Astrocyte of the cerebellum (primary cell): ENCODE measurements at places on chromosomes 7 and 10.
A peak's percentile ranks its signal among the peaks of the same experiment; 100 is the strongest.

- no peak for DNase-seq
These were observed 58.1 kb downstream of the FHIP2A start for GRCh38 chr10:114879541-114880158.

- no peak for DNase-seq
These were observed 8.8 kb upstream of the ZNF248 start for GRCh38 chr10:37865957-37866803.

GRCh38 chr7:1226186-1226901 lies 6.3 kb upstream of the UNCX start:
- no peak for DNase-seq

DNA sequence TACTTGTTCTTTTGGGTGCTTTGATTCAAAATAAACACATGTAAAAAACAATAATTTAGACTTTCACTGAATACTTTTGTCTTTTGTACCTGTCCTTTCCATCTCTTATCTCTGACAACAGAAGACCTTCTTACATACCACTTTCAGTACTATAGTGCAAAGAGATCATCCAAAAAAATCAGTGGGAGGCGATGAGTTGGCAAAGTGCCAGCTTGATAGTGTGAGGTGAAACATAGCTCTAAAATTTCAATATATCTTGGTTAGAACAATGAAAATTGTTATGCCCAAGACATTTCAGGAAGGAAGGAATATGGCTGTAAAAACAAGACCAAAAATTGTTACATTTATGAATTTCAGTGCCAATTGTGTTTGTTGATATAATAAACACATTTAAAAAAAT lies 390.2 kb upstream of the COBL start:
- DNase-seq: no peak

DNA sequence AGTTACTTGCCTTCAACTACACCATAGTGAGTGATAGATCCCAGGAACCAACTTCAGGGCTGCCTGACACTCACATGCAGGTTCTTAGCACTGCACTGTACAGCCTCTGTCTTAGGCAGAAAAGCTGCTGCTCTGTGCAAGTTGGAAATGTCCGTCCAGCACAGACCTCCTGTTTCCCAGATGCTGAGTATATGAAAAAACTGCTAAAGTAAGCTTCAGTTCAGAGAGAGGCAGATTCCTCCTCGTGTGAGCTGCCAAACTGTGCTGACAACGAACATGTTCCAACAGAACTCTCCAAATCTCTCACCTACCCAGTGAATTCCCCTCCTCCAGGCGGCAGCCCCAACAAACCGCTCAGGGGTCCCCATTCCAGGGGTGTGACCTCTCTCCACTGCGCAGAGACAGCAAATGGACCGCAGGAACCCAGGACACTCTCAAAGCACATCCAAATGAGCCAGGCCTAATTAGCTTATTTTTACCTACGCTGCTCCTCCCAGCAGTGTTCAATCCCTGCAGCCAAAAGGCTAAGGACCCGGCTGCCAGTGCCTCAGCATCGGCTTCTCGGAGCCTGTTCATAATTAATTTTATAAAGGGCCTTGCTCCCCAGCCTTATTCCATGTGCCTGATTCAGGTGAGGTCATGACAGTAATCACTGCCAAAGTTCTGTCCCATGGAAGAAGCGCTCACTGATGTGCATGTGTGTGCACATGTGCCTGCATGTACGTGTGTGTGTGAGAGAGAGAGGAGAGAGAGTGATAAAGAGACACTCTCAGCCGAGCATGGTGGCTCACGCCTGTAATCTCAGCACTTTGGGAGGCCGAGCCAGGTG lies 159.5 kb upstream of the AUTS2 start:
- no peak for DNase-seq

GRCh38 chr10:123890756-123891143 lies 857 bp downstream of the CPXM2 start:
- DNase-seq: no peak

GRCh38 chr7:50962962-50963374 lies 180.3 kb upstream of the GRB10 start:
- peak; percentile 69 for DNase-seq

DNA sequence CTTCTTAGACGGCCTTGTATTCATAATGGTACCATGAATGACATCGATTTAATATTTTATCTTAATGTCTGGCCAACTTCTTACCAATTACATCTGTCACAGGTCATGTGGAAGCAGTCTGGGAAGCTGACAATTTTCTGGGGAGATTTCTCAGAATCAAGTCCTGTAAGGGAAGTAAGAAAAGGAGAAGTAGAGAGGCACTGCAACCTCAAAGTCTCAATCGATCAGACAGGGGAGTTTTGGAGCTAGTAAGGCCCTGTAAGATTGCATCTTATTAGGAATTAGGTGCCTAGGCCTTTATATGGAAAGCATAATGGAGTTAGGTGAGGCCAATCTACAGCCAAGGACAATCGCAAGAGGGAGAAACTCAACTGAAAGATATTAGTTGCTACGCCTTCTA lies 694.6 kb upstream of the SORCS1 start:
- DNase-seq: no peak

DNA sequence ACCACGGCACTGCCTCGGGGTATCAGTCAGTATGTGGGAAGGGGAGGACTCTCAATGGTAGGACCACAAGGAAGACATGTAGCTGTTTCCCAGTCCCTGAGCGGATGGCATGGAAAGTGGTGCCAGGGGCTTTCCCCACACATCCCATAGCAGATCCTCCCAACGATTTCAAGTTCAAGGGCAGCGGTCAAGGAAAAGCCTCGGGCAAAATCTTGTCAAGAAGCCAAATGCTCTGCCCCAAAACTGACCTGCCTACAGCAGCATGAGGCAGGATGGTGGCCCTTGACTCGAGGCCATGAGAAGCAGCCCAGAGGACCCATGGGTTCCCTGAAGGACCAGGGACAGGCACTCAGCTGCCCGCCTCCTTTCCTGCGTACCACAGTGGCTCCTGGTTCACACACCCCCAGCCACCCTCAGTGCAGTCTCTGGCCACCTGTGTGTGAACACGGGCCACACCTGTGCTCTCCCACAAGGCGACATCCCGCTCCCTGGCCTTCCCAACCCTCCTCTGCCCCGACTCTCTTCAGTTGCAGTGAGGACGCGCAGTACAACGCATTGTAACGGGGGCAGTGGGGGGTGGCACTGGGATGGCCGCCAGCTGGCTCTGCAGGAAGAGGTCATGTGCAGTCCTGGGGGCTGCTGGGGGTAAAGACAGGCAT lies 43.6 kb downstream of the CTBP2 start:
- DNase-seq: no peak

DNA sequence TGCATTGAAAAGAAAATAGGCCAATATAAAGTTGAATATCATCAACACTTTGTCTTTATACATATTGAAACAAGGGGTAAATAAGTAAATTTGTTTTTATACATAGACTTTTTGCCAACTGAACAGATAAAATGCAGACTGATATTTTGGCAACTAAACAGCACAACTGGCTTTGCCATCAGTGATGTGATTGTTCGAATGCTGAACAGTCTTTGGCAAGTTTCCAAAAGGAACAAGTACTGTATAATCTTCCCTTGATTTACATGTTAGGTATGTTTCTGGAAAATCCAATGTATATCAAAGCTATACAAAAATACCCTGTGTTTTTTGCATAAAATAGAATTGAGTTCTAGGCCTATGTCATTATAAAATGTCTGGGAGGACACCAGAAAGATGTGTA lies 18.2 kb upstream of the ANKRD1 start:
- DNase-seq: no peak

DNA sequence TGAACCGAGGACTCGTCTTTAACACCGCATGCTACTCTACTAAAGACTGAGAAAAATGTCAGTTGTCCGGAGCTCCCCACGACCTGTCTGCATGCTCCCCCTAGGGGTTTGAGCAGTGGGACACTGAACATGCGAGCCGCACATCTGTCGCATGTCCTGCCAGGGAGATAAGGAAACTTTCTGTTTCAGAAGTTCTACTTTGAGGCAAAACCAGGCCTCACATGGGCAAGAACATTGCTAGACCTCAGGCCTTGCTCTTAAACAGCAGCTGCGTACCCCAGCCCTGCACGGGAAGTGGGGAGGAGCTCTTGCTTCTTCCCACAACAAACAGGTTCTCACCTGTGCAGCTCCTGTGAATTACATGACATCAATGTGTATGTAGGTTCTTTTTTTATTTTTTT lies 30.3 kb upstream of the HERPUD2 start:
- no peak for DNase-seq

DNA sequence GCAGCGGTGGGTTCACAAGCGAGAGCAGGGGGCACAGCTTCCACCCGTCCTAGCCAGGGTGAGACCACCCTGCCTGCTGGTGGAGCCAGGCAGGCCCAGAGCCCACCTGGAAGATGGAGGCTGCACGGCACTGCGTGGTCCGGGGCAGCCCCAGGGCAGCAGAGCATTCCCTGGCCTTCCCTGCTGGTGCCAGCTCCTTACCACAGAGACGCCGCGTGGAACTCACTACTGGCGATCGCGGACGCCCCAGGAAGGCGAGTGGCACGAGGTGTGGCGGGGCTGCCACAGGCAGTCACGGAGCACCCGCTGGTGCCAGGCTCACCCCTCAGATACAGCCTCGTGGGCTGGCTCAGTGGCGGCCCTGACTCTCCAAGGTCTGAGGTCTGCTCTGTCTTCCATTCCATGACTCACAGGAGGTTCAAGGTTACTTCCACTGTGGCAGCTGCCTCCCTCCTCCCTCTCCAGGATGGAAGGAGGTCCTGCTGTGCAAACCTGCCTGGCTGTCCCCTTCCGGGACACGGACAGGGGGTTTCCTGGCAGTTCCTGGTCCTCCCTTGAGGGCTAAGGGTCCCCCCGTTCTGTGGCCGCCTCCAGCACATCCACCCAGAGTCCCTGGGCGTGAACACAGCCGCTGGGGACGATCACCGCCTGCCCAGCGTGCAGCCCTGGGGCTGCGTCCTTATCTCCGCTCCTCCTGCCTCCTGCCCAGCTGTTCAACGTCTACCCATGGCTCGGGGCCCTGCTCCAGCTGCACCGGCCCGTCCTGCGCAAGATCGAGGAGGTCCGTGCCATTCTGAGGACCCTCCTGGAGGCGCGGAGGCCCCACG lies 3.1 kb downstream of the CYP2W1 start:
- DNase-seq: no peak

GRCh38 chr7:69800495-69800894 lies 202.2 kb downstream of the AUTS2 start:
- no peak for DNase-seq

DNA sequence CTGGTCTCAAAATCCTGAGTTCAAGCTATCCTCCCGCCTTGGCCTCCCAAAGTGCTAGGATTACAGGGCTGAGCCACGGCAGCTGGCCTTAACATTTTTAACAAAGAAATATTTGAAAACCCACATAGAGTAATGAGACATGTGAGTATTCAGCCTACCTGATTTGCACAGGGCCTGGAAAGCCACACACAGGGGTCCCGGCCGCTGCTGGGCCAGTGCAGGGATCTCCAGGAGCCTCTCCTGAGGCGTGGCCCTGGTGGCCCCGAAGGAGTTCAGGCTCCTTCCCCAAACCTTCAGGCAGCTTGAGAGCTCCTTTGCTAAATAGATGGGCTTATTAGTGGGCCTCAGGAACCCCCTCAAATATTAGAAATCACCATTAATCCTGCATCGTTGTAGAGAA lies 18.7 kb downstream of the CNPY1 start:
- no peak for DNase-seq

GRCh38 chr10:73653195-73653594 lies 2.6 kb downstream of the SYNPO2L start:
- no peak for DNase-seq

- no peak for DNase-seq
These were observed 4.9 kb upstream of the ZMIZ1 start for GRCh38 chr10:79063661-79064492.

DNA sequence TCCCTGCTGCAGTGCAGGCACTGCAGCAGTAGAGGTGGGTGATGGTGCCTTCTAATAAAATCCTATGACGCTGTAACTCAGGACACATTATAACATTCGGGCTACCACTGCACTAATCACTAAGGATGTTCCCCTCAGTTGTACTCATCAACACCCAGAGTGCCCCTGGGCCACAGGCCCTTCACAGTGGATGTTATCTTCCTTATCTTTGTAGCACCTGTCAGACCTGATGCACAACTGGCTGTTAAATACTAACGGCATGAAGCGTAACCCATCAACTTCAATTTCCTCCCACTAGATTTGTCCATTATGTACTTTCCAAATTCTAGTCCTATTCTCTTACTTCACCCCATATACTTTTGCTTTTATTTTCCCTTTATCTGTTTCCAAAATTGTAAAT lies 66.3 kb downstream of the PARD3 start:
- DNase-seq: no peak

- DNase-seq: no peak
These were observed 85.7 kb upstream of the NMT2 start for GRCh38 chr10:15253951-15254807.

DNA sequence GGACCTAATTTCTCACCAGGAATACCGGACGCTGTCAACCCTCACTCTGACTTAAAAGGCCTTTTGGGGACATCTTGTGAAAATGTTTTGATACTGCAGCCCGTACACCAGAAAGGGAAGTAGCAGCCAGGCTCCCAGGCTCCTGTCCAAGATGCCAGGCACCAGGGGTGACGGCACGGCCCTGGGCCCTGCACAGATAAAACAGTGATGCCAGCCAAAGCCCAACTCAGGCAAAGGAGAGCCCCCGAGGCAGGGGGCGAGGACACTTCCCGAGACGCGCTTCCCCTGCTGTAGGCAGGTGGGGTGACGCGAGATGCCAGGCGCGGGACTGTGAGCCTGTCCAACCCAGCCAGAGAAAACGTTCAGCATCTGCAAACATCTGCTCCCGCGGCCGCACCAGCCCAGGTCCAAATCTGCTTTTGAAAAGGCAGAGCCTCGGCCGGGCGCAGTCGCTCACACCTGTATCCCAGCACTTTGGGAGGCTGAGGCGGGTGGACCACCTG lies 15.7 kb downstream of the ZFAND2A start:
- DNase-seq: peak; percentile 15

- DNase-seq: no peak
These were observed 90.6 kb downstream of the ZRANB1 start for GRCh38 chr10:125032474-125033020.

DNA sequence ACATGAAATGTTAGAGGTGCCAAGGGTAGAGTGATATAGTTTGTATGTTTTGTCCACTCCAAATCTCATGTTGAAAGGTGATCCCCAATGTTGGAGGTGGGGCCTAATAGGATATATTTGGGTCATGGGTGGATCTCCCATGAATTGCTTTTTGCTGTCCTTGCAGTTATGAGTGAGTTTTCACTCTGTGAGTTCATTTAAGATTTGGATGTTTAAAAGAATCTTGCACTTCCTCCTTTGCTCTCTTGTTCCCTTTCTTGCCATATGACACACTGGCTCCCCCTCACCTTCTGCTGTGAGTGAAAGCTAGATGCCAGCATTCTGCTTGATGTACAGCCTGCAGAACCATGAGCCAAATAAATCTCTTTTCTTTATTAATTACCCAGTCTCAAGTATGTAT lies 269.2 kb downstream of the ZWINT start:
- no peak for DNase-seq

- no peak for DNase-seq
These were observed 973 bp downstream of the PPP3CB start for GRCh38 chr10:73494877-73495225.

DNA sequence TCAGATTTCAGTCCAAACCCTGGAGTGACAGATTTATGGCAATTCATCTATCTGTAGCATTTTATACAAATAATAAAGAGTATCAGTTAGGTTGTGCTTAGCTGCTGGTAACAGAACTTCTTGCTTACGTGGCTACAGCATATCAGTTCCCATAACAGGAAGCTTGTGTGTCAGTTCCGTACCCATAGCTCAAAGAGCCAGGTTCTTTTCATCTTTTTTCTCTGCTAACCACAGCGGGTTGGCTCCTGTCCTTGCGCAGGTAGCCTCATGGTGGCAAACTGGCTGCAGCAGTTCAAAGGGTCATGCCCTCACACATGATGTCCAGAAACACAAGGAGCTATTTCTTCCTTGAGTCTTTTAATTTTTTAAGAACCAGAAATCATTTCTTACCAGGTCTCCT lies 1041.8 kb downstream of the GATA3 start:
- no peak for DNase-seq

- DNase-seq: no peak
These were observed 116.8 kb downstream of the IQUB start for GRCh38 chr7:123417580-123417979.
